T-helper 22 cell (primary cell): ENCODE measurements at places on chromosomes 2 and 18.

GRCh38 chr2:70261501-70261900 lies 3.6 kb downstream of the PCYOX1 start:
- no peak for DNase-seq

- no peak for DNase-seq
These were observed 37.1 kb downstream of the MAP4K4 start for GRCh38 chr2:101734505-101735165.

DNA sequence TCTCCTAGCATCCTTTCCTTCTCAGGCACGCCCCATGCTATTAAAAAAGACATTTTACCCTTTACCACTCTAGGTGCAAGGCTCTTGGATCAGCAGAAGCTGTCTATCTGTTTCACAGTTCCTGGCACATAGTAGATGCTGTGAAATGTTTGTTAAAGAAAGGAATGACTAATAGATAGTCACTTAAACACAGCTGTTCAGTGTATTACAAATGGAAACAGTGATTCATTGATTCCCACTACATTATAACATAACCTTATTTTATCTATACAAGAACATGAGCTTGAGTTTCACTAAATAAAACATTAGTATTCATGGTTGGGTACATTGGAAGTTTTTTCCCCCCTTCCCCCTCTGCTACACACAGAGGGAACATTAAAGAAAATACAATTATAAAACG lies 142.1 kb downstream of the ASXL3 start:
- DNase-seq: no peak

GRCh38 chr2:225662101-225662500 lies 262.6 kb downstream of the NYAP2 start:
- no peak for DNase-seq

DNA sequence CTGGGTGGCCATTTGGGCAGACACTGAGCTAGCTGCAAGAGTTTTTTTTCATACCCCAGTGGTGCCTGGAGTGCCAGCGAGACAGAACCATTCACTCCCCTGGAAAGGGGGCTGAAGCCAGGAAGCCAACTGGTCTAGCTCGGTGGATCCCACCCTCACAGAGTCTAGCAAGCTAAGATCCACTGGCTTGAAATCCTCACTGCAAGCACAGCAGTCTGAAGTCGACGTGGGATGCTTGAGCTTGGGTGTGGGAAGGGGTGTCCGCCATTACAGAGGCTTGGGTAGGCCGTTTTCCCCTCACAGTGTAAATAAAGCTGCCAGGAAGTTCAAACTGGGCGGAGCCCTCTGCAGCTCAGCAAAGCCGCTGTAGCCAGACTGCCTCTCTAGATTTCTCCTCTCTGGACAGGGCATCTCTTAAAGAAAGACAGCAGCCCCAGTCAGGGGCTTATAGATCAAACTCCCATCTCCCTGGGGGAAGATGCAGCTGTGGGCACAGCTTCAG lies 69.6 kb upstream of the WDSUB1 start:
- no peak for DNase-seq

DNA sequence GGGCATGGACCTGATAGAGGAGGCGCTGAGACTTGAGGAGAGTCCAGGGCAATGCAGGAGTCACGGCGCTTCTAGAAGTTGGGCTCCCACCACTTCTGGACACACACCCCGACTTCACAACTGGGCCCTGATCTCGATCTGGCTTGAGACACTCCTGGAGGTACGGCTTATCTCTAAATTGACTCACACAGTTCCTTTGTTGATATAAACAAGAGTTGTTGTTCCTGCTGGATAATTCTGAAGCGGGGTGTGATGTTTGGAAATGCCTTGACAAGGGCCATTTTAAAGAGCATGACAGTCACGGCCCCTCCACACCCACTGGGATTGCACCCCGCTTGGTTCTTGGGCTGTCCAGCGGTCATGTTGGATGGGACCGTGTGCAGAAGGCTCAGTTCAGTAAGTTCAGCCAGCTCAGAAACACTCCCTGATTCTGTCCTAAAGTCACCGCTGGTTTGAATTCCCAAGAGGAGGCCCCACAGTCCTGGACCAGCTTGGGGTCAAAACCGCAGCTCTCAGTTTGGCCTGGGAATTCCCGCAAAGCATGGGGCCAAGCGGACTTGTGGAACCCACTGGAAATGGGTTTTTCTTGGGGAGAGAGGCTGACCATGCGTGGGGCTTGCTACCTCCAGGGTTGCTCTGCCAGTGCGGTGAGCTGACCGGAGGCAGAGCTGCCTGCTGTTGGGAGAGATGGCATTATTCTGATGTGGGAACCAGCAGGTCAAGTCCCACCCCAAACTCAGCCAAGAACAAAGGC lies 9.3 kb upstream of the NEU2 start:
- DNase-seq: no peak

DNA sequence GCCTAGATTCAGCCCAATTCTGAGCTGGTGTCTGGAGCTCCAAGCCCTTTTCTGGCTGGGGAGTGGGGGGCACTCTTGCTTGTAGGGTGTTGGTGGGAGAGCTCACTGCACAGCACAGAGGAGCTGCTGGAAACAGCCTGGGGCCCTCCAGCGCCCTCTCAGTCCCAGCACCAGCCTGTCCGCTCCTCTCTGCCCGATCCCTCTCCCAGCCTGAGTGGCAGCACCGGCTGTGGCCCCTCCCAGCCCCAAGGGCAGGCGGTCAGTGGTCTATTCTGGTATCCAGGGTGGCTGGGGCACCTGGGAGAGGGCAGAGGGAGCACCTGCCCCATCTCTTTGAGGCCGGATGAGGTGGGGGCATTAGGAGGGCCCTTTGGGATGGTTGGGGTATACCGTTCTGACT lies 13.2 kb upstream of the DES start:
- no peak for DNase-seq

GRCh38 chr2:105556366-105556765 lies 157.5 kb upstream of the FHL2 start:
- no peak for DNase-seq

DNA sequence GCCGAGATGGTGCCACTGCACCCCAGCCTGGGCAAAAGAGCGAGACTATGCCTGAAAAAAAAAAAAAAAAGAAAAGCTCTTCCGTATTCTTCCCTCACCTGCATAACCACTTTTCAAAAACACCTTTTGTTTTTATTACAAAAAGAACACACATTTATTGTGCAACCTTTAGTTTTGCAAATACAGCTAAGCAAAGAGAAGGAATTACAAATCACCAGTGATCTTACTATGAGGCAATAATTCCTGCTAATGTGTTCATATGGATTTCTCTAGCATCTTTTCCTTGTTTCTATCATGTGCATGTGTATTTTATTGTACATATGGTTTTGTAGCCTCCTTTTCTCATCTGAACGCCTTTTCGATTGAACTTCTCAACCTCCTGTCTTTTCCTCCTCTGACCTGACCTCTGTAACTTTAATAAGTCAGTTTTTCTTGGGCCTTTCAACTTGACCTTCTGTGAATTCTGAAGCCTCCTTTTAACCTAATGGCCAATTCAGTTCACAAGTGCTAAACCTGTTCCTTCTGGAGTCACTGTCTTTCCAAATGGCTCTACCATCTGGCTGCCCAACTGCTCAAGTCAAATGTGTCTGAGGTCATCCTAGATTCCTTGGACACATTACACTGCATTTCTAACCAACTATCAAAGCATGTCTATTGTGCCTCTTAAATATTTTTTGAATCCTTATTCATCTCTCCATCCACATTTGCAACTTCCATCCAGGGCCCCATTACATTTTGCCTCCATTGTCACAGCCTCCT lies 59.1 kb upstream of the DAPL1 start:
- DNase-seq: no peak

DNA sequence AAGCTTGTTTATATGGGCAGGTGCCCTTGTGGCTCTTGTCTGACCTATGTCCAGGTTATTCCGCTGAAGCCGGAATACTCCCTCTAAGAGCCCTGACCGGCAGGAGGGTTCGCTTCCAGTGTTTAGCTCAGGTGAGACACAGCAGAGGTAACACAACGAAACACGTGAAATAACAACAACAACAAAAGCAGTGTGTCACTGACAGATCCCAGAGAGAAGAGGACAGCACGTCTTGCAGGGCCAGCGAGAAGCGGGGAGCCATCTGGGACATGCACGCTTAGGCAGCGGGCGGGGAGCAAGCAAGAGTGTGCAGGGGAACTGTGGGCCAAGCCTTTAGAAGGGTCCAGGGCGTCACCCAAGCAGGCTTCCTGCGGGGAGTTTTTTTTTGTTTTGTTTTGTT lies 17.1 kb upstream of the ZDBF2 start:
- no peak for DNase-seq

- no peak for DNase-seq
These were observed 185.4 kb downstream of the SNTG2 start for GRCh38 chr2:1136067-1136466.

GRCh38 chr2:134836986-134837385 lies 1.4 kb upstream of the ACMSD start:
- no peak for DNase-seq

DNA sequence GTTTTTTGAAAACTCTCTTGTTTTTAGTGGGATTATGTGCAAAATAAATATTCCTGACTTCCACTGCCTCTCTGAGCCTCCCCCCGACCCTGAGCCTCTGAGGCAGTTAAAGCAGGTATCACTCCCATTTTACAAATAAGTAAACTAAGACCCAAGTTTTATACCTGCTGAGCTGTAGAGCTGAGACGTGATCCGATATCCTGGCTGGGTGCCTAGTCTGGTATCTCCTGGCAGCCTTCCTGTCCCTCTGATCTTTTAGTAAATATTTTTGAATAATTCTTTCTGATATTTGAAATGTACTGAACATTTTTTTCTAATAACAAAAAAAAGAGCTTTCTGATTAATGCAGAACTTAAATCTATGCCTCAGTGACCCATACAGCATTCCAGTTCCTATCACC lies 108.3 kb upstream of the NOSTRIN start:
- no peak for DNase-seq

DNA sequence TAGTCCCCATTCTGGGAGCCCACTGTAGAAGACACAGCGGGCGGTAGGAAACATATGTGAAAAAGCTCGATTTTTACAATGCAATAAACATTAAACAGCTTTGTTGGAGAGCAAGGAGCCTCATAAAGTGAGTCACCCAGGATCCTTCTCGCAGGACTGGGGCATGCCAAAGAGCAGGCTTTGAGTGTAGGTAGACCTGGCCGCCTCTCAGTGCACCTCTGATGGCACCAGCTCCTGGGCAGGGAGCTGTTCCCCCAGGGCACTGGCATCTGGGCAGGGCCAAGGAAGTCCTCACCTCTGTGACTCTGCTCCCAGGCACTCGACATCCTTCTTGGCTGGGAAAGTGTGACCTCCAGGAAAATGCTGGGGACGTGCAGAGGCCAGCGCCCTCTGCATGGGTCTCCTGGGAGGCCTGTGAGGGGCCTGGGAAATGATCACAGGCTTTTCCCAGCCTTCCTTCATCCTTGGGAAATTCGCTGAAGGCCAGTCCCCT lies 94.2 kb downstream of the POLR1A start:
- no peak for DNase-seq

DNA sequence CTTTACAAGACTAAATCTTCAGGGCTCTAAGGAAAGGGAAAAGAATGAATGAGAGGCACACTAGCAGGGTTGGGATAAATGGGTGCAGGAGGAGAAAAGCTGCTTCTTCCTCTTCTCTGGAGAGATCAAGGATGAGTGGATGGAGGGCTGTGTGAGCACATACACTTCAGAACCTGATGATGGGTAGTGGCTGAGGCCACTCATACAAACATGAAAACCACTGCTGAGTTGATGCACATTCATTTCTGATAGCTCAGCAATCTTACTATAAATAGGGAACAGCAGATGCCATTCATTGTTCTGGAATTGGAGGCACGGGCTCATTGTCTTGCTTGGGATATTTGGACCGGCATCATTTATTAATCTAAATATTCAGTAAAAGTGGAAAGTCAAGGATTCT lies 152.4 kb upstream of the KCTD1 start:
- DNase-seq: no peak

GRCh38 chr18:10202845-10203321 lies 251.6 kb upstream of the APCDD1 start:
- DNase-seq: no peak

- DNase-seq: no peak
These were observed 26.4 kb downstream of the THNSL2 start for GRCh38 chr2:88196490-88197087.

- DNase-seq: no peak
These were observed 241.3 kb downstream of the PAX3 start for GRCh38 chr2:222057347-222058073.

- DNase-seq: no peak
These were observed 539 bp downstream of the LAPTM4A start for GRCh38 chr2:20050646-20051531.

DNA sequence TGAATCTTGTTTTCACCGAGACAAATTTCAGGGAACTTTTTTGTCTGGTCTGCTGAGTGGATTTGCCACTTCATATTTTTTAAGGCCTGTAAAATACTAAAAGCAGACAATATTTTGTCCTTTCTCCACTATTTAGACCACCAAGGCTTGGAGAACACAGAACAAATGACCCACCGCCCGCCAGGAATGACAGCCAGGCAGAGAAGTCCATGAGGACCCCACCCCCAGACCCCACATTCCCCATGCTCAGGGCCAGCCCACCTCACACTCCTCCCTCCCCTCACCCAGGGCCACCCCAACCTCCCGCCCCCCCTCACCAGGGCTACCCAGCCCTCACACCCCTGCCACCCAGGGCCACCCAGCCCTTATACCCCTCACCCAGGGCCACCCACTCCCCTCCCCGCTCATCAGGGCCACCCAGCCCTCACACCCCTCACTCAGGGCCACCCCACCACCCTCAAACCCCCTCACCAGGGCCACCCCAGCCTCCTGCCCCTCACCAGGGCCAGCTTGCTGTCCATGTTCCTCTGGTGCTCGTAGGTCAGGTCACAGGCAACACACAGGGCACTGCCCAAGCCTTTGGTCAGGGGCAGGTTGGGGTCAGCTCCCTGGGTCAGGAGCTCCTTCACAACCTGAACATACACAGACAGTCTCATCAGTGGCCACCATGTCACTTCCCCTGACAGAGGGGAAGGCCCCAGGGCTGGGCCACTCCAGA lies 50.6 kb downstream of the ANKMY1 start:
- no peak for DNase-seq

- DNase-seq: no peak
These were observed 74.6 kb downstream of the CPS1 start for GRCh38 chr2:210630873-210631560.

GRCh38 chr2:88095022-88095421 lies 27.4 kb downstream of the SMYD1 start:
- DNase-seq: no peak

GRCh38 chr2:135212757-135213156 lies 160.7 kb downstream of the RAB3GAP1 start:
- DNase-seq: no peak

DNA sequence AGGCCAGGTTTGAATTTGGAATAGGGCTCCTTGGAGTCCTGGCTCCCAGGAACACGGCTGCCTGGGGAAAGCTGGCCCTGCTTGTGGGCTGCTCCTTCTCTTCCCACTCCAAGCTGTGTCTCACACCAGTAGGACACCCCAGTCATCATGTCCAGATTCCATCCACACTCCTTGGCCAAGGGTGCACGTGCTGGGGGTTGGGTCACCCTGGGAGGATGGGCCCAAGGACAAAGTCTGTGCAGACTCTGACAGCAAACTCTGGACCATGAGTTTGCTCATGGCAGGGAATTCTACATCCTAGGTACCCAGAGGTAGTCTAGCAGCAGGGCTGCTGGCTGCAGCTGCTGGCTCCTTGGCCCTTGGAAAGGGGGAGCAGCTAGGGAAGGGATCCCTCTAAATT lies 102.4 kb upstream of the EPAS1 start:
- DNase-seq: no peak
